ENCODE measurements at places on chromosomes 7 and 10.

DNA sequence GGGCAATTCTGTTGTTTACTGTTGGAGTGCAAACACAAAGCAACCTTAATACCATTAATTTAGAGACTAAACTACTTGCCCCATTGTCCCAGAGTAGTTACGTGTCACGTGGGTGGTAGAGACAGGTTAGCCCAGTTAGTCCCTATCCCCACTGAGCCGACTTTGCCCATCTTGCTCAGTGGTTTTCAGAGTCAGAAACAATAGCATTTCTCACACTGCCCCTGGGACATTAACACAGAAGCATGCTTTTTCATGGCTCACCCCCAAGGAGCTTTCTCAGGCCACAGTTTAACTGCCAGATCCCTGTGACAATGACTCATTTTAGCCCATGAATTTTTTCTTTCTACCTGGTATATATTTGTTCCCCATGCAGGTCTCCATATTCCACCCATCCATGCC, 271.0 kb downstream of the POU6F2 start:
- no peak for DNase-seq

GRCh38 chr7:7323352-7323751, 141.0 kb downstream of the C1GALT1 start:
- DNase-seq, result no peak

DNA sequence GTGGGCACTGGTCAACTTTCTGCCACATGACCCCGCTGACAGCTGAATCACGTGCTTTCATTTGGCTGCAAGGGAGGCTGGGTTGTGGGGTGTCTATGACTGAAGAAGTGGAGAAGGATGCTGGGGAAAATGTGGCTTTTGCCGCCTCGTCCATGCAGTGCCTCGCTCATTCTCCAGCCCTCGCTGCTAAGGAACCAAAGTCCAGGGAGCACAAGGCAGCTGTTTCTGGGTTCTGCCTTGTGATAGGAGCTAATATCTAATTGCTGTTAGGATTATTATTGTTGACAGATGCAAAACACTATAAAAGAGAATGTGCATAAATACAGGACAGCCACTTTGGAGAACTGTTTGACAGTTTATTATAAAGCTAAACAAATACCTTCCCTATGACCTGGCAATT, 4.9 kb upstream of the CAMK2B start:
- DNase-seq, result no peak

GRCh38 chr7:151346-152050, 40.9 kb upstream of the FAM20C start:
- DNase-seq, result no peak

DNA sequence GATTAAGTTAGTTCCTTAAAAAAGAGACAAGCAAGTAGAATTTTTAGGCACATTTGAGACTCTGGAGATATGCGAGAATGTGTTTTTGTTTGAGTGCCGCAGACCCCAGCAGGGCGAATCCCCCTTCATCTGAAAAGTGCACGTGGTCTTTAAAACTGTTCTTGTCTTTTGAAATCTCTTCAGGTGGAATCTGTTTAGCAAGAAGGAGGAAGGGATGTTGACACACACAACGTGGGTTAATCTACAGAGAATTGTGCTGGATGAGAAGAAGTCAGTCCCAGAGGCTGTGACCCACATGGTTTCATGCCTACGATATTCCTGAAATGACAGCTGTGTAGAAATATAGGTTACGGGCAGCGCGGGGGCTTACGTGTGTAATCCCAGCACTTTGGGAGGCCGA, 27.1 kb upstream of the ZFAND2A start:
- DNase-seq, result no peak

DNA sequence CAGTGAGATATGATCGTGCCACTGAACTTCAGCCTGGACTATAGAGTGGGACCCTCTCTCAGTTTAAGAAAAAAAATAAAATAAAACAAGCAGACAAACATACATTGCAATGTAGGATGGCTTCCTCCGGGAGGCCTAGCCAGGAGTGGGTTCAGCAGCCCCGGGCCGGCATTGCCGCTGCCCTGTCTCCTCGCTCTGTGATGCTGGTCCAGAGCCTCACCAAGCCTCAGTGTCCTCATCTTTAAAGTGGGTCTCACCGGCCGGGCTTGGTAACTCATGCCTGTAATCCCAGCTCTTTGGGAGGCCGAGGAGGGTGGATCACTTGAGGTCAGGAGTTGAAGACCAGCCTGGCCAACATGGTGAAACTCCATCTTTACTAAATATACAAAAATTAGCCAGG, 71.6 kb downstream of the PTPRE start:
- DNase-seq, result no peak

DNA sequence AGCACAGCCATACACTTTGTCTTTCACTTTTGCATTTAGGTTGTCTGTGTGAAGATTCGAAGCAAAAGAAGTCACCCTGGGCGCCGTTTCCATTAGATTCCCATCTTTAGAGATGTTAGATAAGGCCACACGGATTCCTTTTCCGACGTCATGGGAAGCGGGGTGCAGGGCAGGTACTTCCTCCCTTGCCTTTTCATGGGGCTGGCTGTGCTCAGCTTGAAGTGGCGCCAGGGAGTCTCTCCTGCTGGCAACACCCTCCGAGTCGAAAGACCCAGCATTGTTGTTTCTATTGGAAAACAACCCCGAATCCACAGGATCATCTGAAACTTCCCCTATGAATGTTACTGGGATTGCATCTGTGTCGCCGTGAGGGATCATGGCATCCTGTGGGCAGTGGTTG, 246.4 kb upstream of the GRB10 start:
- no peak for DNase-seq

GRCh38 chr7:78635026-78635793, 818.3 kb downstream of the MAGI2 start:
- DNase-seq, result no peak

DNA sequence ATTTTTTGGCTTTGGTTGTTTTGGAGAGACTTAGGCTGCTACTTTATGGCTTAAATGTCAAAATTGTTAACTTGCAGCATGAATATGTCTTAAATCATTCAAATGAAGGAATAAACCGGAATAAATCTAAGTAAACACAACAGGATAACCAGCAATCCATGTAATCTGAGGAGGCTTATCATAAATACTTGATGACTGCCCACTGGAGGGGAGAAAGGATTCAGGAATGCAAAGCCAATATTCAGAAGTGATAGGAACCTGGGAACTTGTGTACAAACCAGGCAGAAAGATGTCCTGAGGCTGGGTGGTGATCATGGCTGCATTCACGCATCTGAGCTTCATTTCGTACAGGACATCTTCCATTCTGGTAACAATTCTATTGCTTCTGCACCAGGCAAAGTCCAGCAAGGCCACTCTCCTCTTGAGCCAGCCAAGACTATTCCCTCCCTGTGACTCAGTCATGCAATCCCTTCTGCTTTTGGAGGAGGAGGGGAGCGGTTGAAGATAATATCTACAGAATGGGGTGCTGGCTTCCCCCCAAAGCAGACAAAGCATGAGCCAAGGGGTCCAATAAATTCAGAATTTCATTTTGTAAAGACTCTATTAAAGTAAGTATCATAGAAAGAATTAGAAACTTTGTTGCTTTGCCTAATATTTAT, 374.5 kb downstream of the PHTF2 start:
- no peak for DNase-seq

GRCh38 chr10:48885376-48885775, 54.3 kb downstream of the LRRC18 start:
- DNase-seq, result no peak

- no peak for DNase-seq
Observed at GRCh38 chr7:7830122-7830878, 111.9 kb upstream of the RPA3 start.

DNA sequence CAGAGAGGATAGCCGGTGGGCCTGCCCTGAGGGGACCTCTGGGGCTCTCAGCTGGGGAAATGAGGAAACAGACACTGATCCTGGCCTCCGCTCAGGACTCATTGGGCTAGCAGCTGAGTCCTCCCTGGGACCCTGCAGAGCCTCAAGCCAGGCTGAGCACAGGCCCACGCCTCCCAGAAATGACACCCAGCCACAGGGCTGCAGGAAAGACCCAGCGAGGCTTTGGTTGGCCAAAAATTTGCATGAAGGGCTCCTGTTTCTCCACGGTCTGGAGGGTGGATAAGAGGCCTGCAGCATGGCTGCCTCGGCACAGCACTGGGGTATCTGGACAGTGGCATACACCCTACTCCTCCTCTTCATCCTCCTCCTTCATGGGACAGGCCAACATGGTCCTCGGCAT, 60.4 kb downstream of the ZNF33B start:
- DNase-seq, result no peak

- DNase-seq, result no peak
Observed at GRCh38 chr10:123009105-123009820, 457 bp downstream of the ACADSB start.

- DNase-seq, result no peak
Observed at GRCh38 chr7:24466168-24466768, 107.0 kb upstream of the PALS2 start.

- no peak for DNase-seq
Observed at GRCh38 chr10:12835709-12836108, 165.8 kb downstream of the CCDC3 start.

GRCh38 chr10:98404571-98405359, 10.2 kb downstream of the PYROXD2 start:
- DNase-seq, result no peak

GRCh38 chr7:155789001-155789725, 23.1 kb downstream of the SHH start:
- no peak for DNase-seq

- DNase-seq, result no peak
Observed at GRCh38 chr7:150384406-150385301, 5.5 kb downstream of the ZNF775 start.

DNA sequence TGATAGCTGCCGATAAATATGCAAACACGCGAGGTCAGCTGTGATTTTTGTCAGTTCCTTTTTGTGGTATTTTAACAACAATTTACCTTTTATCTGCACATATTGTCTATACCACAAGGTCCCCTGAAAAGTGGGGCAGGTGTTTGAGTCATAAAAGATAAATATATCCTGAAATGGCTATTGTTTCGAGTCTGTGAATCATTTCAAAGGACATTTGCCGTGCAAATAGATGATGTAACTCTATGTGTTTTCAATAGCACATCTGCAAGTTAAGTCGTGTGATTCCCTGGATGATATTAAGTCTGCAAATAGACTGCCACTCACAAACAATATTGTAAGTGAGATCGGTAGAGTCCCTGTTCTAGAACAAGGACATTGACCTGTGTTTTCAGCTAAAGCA, 193.0 kb upstream of the PITRM1 start:
- no peak for DNase-seq

- DNase-seq, result no peak
Observed at GRCh38 chr10:97361537-97361901, 27.0 kb upstream of the FRAT2 start.

GRCh38 chr7:88217675-88218428, 2.0 kb downstream of the SRI start:
- DNase-seq, result no peak

DNA sequence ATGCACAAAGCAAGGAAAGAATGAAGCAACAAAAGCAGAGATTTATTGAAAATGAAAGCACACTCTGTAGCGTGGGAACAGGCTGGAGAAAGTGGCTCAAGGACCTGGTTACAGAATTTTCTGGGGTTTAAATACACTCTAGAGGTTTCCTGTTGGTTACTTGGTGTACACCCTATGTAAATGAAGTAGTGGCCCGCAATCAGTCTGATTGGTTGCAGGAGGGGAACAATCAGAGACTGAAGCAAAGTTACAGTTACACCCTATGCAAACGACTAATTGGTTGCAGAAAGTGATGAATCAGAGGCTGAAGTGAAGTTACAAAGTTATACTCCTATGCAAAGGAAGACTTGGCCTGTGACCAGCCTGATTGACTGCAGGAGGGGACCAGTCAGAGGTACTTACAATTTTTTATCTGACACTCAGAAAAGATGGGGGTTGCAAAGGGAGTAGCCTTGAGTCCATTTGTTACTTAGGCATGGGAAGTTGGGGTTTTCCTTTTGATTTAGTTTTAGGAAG, 3.6 kb upstream of the MTPN start:
- peak; percentile 14 for DNase-seq

- DNase-seq, result no peak
Observed at GRCh38 chr10:125144693-125145623, 15.4 kb downstream of the CTBP2 start.

DNA sequence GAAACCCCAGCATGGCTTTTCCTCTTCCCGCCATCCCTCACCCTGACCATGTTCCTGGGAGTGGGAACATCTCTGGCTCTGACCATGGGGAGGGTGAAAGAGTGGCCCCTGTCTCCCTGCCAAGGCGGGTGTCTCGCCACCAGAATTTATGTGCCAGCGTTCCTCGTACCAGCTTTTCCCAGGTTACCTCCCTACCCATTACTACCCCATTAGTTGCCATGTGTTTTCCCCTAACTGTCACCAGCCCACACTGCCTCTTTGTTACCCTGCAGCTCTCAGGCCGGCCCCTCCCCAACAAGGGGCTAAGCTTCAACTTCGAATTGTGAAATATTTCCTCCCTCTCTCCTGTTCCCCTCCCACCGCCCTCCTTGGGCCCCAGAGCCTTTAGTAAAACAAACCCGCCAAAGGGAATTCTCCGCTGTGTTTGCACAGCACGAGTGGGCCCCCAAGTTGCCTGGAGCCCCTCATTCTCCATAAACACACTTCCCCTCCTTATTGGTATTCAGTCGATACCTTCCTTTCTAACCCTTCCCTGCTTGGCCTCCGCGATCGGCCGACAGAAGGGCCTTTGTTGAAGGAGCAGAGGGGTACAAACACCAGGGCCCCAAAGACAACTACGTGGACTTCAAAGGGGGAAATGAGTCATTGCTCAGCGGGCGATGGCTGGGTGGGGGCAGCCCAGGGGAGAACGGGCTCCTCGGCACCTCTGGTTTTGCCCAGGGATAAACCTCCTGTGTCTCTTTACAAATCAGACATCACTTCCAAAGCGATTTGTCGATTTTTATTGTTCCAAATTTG, 45.5 kb downstream of the SLIT1 start:
- no peak for DNase-seq

All from esophagus squamous epithelium (tissue), 5 donors.